ENCODE measurements at places on chromosomes 2 and 18.

- DNase-seq = no peak
Observed at GRCh38 chr2:20186078-20186854, 38.7 kb downstream of the SDC1 start.

DNA sequence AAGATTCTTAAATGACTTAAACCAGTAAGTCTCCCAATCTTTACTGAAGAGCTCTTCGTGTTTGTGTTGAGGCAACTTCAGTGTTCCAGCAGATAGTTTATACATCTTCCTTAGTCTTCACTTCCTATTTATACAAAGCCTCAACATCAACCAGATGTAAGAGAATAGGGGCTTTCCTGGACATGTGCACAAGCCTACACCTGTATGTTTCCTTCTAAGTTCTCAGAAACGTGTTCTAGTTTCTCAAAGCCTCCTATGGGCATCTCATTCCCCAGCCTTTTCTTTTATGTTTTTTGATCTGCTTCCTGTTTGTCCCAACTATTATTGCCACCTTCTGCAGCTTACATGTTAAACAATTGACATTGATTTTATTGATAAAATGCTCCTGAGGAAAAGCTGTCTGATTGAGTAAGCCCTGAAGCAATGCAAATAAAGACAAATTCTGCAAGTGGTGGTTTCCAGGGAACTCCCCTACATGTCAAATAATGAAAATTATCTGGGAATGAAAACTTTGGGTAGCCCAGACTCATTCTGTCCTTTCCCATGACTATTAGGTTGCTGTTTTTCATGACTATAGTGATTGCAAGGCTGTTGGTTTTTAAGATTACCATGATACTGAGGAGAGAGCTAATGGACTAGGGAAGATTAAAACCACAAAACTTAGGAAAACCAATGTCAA lies 663.3 kb upstream of the ACVR2A start:
- DNase-seq = no peak

DNA sequence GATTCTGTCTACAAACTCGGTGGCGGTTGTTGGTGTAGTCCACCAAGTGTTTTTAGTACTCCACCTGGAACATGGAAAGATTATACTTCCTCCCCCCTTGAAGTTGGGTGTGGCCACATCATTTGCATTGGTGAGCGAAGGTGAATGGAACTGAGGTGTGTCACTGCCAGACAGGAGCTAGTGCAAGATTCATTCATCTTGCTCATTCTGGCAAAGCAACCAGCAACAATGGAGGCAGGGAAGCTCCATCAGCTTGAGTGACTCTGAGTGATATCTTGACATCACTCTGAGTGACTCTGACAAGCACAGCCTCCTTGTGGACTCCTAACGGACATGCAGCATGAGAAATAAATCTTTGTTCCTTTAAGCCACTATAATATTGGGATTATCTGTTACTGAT lies 54.7 kb upstream of the SLC1A4 start:
- DNase-seq = no peak

- DNase-seq = no peak
Observed at GRCh38 chr2:94987074-94988020, 38.2 kb upstream of the MAL start.

DNA sequence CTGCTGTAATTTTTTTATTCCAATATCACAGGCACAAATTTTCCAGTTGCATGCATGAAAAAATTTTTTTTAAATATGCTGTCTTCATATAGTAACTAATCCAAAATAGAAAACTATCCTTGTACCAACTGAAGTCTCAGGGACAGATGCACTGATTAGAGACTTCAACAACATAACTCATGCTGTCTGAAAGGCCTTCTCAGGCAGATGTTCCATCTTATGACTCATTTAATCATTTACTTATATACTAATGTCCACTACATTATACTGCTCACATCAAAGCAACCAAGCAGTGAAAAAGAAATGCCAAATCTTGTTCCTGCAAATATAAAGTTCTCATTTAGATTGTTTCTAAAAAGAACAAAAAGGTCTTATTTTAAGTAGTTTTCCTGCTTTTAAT lies 53.1 kb downstream of the OLA1 start:
- no peak for DNase-seq

- DNase-seq = no peak
Observed at GRCh38 chr2:161650116-161651015, 26.1 kb downstream of the SLC4A10 start.

DNA sequence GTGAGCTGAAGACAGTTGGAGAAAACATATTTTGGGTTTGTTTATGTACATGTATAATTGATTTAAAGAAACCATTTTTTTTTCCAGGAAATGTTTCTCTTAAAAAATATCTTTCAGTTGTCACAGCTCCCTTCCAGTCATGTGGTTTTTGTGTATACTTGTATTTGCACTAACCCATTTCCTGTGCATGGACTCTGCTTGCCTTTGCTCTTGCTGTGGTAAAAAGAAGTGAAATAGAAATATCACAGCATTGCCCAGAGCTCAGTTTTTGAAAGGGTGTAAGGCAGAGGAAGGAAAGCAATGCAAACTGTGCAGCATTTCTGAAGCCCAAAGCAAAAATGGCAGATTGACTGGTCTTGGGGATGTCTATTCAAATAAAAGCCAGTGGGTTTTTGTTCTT lies 10.4 kb upstream of the DOCK10 start:
- no peak for DNase-seq

DNA sequence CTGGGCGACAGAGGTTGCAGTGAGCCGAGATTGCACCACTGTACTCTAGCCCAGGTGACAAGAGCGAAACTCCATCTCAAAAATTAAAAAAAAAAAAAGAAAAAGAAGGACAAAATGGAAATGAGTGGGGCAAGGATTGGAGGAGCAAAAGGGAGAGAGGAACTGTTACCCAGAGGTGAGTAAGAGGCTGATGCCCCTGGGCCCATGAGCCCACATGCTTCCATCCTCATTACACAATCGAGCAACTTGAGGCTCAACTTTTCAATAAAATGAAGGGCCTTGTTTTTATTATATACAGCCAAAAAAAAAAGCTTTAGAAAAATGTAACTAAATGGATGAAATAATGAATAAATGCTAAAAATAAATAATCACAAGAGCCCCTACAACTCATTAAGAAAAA lies 91.7 kb upstream of the YWHAQ start:
- no peak for DNase-seq

DNA sequence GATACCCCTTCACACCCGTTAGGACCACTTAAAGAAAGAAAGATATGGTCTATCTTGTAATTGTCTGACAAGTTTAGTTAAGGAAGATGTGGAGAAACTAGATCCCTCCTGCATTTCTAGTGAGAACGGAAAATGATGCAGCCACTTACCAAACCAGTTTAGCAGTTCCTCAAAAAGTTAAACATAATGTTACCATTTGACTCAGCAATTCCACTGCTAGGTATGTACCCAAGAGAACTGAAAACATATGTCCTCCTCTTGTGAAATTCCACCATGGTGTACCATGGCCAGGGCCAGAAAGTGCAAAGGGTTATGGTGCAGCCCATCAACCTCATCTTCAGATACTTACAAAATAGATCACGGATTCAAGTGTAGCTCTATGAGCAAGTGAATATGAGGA lies 79.0 kb upstream of the ID2 start:
- no peak for DNase-seq

- peak; percentile 73 for DNase-seq
Observed at GRCh38 chr2:84906108-84906899, 848 bp downstream of the TMSB10 start.

DNA sequence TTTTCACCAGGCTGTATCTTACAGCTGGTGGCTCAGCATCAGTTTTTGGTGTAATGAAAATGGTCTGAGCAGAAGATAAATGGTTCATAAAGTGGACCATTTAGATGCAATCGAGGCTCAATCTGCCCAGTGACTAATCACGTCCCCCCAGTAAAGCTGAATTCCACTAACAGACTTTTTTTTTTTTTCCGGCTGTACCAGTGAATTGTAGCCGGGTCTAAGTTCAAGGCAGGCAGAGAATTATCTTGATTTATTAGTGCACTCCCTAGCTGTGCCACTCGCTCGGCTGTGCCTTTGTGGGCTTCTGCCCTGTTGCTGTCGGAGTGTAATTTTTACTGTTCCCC lies 215.1 kb upstream of the POU3F3 start:
- DNase-seq = no peak

- no peak for DNase-seq
Observed at GRCh38 chr18:3016585-3017297, 3.8 kb upstream of the LPIN2 start.

GRCh38 chr18:61833387-61833786 lies 59.4 kb downstream of the RNF152 start:
- no peak for DNase-seq

DNA sequence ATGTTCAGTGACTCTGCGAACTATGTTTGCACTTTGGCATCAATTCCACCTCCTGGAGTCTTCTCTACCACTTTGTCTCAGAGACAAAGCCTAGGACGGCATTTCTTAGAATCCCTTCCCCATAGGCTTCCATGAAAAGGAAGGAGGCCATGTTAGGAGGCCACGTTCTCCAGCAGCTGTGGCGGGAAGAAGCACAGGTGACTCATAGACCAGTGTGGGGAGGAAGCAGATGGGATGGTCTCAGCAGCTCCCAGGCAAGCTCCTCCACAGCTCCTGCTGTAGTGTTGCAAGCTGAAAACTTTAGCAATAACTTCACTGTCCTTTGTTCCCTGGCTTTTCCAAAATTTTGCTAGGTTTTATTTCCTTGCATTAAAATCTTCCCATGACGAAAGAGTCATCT lies 781.3 kb upstream of the ID2 start:
- DNase-seq = no peak

- DNase-seq = no peak
Observed at GRCh38 chr2:149815941-149816340, 228.4 kb upstream of the MMADHC start.

- no peak for DNase-seq
Observed at GRCh38 chr18:59400407-59400806, 41.3 kb upstream of the LMAN1 start.

DNA sequence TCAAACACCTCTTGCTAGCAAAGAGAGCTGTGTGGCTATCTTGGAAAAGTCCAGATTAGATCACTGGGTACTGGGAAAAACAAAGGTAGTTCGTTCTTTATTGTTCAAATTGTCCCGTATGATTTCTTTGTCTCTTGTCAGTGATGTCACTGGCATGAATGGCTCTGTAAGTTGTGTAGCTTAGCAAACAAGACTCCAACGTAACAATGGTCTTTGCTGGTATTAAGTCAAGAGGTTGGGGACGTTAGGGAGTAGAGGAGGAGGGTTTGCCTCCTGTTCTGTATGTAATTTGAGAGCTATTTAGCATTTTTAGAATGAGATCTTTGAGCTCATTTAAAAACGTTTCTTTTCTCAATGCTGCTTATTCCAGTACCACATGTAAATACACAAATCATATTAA lies 216.5 kb upstream of the SP5 start:
- no peak for DNase-seq

GRCh38 chr2:240780023-240780700 lies 39.9 kb downstream of the KIF1A start:
- no peak for DNase-seq

DNA sequence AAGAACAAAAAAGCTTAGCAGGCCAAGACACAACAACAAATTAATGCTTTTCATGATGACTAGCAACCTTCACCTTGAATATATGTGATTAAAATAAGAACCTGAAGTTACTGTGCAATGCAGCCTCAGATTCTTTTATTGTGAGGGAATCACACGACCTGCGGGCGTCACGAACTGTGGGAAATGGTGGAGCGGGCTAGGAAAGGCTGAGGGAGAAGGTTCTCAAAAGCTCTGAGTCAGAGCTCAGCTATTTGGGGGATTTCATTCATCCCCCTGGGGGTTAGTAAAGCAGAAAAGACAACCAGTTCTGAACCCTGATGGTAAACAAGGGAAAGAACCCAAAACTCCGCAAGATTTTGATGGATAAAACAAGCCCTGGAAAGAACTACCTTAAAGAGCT lies 89.3 kb upstream of the NCKAP5 start:
- DNase-seq = no peak

GRCh38 chr18:40019797-40020392 lies 1935.1 kb upstream of the PIK3C3 start:
- no peak for DNase-seq

DNA sequence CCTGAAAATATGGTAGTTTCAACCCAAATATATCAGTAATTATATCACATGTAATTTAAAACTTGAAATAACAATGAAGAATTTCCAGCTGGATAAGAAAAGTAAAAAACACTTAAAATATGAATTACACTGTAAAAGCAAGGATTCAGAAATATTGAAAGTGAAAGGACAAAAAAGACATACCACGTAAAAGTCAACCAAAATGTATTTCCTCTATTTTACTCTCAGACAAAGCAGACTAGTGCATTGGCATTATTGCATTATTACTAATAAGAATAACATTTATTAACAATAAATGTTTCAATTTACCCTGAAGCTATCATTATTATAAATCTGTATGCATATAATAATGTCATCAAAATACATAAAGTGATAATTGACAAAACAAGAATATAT lies 445.1 kb upstream of the TRIB2 start:
- no peak for DNase-seq

DNA sequence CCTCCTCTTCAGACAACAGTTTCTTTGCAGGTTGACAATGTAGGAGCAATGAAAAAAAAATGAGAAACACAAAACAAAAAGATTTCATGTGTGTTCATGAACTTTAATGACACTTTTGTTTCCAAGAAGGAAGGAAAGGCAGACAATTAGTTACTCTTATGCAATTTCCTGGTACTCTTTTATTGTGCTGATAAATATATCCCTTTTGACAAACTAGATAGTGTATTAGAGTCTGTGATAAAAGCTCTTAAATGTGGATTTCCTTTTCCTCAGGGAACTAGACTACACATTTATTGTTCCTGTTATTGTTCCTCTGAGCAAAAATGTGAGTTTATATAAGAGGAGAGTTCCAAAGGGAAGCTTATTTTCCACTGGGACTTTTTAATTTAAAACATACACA lies 188.7 kb upstream of the NRXN1 start:
- DNase-seq = no peak

- no peak for DNase-seq
Observed at GRCh38 chr2:42590176-42590575, 21.7 kb downstream of the MTA3 start.

DNA sequence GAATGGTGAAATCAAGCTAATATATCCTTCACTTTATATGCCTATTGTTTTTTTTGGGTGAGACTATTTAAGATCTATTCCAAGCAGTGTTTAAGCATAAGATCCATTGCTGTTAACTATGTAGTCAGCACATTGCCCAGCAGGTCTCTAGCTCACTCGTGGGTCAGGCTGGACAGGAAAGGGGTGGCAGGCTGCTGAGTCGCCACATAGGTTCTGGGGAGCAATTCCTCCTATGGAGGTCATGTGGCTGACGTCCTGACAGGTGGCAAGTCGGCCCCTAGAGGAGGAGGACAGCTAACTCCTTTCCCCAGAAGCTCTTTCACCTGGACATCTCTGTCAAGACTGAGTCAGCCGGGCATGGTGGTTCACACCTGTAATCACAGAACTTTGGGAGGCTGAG lies 13.9 kb upstream of the RAB31 start:
- DNase-seq = no peak

DNA sequence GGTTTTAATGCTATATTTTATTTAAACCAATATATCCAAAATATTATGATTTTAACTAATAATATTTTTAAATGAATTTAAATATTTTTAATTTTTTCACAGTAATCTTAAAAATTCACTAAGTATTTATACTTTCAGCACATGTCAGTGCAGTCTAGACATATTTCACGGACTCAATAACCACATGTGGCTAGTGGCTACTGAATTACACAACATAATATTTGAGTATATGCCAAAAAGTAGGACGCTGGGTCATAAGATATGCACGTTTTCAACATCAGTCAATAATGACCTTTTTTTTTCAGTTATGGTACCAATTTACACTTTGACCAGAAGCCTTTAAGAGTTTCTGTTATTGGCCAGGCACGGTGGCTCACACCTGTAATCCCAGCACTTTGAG lies 117.7 kb downstream of the GFPT1 start:
- DNase-seq = no peak

All from retina (tissue), 1 donor.